ENCODE measurements at places on chromosomes 1 and 21. TPM values are rescaled to one million over a fixed set of nuclear protein-coding genes. Genes with fewer than 3 reads are reported as not detected.

DEPDC1 gene
- total RNA-seq, result not detected

KCNJ6 gene
- not detected for total RNA-seq

TPTE gene
- total RNA-seq, result not detected

ABCA4 gene
- 0.37 TPM for total RNA-seq

NDUFS2 gene
- total RNA-seq, result 123 TPM

S100A3 gene
- total RNA-seq, result 3.2 TPM

RHEX gene
- 5.4 TPM for total RNA-seq

BMP8B gene
- 0.38 TPM for total RNA-seq

CAMK1G gene
- total RNA-seq, result not detected

ATAD3C gene
- total RNA-seq, result 3.5 TPM

FCN3 gene
- total RNA-seq, result 56.0 TPM

CD1B gene
- total RNA-seq, result 0.38 TPM

All from omental fat pad (tissue), 4 donors.